ENCODE measurements at places on chromosomes 5 and 9. TPM values are rescaled to one million over a fixed set of nuclear protein-coding genes. Genes with fewer than 3 reads are reported as not detected.

The ADAMTS19 gene
- total RNA-seq = 7.5 TPM

The SLC34A1 gene
- not detected for total RNA-seq

The CXCL14 gene
- 13.0 TPM for total RNA-seq

DNA sequence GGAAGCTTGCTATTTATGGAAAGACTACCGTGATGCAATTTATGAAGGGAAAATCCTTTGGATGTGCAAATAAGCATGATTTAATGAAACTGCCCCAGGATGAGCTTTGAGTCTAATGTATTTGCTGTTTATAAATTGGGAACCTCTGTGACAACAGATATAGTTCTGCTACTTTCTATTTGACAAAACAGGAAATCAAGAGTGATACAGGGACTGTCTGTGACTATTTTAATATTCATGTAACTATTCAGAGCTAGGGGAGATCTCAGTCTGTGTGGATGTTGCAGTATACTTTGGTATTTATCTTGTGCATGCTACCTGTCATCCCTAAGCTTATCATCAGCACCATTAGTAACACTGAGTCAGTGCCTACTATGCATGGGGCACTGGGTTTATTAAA is 132.1 kb downstream of the PDZD2 start:
- DNase-seq = no peak

- DNase-seq = no peak
Measured at GRCh38 chr5:173796721-173797495, 91.2 kb upstream of the CPEB4 start.

- no peak for DNase-seq
Measured at GRCh38 chr5:114419067-114419388, 57.2 kb downstream of the KCNN2 start.

DNA sequence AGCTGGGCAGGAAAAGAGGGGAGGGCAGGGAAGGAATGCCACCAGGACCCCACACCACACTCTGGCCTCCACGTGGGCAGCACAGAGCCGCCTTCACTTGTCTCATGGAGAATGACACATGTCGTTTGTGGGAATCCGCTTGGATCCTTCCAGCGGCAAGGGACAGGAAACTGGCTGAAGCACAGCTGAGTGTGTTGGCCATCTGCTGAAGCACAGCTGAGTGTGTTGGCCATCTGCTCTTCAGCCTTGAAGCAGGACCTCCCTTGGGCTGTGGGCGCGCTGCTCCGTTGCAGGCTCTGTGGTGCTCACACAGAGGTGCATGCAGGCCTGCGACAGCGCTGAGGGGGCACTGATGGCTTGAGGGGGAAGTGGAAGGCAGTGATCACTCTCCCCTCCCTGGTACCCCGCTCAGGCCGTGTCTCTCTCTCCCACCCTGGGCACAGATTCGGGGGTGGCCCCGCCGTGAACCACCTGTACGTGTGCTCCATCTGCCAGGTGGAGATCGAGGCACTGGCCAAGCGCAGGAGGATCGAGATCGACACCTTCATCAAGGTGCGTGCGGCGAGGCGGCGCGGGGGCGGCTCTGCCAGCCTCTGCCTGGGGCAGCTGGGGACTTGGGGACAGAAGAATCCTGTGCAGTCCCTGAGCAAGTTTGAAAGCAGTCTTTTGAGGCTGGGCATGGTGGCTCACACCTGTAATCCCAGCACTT is 40.6 kb downstream of the USP20 start:
- DNase-seq = no peak

DNA sequence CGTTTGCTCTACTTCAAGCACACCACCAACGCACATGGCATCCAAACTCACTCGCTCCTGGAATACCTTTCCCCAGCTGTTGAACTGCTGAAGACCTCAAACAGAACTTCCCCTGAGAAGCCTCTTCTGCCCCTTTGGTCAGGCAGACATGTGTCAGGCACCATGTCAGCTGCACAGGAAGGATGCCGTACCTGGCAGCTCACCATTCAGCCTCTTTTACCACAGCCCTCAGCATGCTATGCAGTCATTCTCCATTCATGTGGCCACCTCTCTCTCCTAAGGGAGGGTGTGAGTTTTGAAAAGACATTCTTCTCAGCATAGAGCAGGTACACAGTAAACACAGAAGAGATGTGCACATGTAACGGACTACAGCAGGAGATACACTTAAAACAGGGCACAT is 14.2 kb downstream of the IL4 start:
- DNase-seq = no peak

All from spinal cord (tissue), 10 donors.